ENCODE measurements at places on chromosomes 7 and 10. TPM values are rescaled to one million over a fixed set of nuclear protein-coding genes. Genes with fewer than 3 reads are reported as not detected.

Gene SRGN
- 80.3 TPM for polyA plus RNA-seq

GRCh38 chr10:89889606-89890005 is 188.2 kb downstream of the KIF20B start:
- DNase-seq = no peak

DNA sequence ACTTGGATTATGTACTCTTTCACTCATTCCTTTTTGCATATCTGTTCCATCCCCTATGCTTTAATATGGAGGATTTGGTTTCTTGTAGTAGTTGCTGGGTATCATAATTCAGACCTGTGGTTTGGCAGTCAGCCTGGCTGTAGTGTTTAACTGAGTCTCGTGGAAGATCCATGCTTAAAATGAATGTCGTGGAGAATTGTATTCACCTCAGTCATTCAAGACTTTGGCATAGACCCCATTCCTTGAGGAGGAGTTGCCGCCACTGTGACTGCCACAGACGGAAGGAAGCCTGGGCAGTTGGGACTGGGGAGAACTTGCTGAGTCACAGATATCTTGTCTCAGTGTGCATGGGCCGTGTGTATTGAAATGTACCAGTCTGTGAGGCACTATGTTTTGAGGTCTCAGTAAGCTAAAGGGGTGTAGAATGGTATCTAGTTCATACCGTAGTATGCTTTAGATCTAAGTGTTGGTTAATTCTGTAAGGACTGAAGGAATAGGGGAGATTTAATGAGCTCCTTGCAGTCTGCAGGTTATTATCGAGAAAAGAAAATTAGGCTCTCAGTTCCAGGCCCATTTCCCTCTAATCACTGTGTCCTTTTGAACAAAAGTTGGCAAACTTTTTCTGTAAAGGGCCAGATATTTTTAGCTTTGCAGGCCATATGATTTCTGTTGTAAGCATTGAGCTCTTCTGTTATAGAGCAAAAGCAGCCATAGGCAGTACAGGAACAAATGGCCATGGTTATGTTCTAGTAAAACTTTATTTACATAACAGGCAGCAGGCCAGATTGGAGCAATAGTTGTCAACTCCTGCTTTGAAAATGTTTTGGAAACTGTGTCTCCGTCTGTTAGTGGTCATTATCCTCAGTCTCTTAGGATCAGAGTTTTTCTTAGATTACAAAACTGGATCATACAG is 76.8 kb downstream of the TPST1 start:
- DNase-seq = no peak

DNA sequence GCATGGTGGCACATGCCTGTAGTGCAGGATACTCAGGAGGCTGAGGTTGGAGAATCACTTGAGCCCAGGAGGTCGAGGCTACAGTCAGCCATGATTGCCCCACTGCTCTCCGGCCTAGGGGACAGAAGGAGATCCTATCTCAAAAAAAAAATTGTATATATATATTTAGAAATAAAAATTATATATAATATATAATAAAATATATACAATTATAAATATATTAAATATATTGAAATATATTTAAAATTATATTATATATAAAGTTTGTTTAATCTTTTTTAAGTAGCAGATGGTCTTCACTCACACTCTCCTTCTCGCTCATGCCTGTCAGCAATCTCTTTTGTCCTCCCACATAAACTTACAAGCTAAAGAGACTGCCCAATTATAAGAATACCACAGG is 58.5 kb downstream of the LMBR1 start:
- DNase-seq = no peak

Data from naive thymus-derived CD8-positive, alpha-beta T cell (primary cell).